Transverse colon (tissue), 4 donors: ENCODE measurements at places on chromosomes 7 and 10. TPM values are rescaled to one million over a fixed set of nuclear protein-coding genes. Genes with fewer than 3 reads are reported as not detected.

DNA sequence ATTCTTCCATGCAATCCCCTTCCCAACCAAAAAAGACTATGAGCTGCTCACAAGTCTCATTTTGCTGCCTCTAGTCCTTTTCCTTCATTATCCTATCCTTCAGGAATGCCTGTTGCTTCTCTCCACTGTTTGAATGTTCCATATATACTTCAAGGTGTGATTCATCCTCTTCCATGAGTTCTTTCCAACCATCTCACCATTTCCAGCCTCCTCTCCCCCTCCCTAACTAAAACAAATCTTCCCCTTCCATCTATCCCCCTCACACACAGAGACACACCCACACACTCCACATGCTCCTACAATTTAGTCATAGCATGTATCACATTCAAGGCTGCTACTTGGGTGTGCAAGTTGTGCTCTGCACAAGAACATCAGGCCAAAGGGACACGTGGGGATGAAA lies 254.3 kb downstream of the DYNC1I1 start:
- no peak for DNase-seq

- DNase-seq: no peak
These were observed 25.7 kb upstream of the NDST2 start for GRCh38 chr10:73837072-73837471.

DNA sequence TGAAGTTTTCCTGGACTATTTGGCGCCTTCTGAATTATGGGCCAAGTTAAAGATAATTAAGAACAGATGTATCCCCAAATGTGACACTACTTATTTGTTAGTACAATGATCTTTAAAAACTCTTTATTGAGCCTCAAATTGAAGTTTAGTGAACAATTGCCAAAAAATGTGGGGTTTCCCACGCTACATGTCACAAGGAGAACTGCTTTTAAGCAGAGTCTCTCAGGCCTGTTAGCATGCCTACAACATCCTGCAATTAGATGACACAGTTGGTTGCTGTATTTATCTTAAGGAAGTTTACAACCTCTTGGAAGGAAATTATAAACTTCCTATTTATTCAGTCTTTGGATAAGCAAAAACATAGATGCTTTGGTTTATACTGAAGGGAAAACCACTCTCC lies 733.0 kb downstream of the TNS3 start:
- no peak for DNase-seq

DNA sequence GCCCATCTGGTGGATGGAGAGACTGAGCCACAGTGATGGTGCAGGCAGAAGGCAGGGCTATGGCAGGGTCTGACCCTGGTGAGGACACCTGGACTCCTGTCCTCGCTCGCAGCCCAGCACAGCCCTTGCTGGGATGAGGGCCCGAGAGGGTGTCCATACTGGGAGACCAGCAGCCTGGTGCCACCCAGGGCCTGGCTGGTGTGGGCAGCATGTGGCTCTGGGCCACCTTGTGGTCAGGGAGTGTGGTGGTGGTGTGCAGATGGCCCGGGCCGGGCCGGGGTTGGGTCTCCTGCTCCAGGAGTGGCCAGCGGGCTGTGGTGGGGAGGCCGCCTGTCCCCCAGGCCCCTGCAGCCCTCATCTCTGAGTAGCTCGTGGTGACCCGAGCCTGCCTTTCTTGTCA lies 14.9 kb downstream of the ADCY1 start:
- DNase-seq: no peak

DNA sequence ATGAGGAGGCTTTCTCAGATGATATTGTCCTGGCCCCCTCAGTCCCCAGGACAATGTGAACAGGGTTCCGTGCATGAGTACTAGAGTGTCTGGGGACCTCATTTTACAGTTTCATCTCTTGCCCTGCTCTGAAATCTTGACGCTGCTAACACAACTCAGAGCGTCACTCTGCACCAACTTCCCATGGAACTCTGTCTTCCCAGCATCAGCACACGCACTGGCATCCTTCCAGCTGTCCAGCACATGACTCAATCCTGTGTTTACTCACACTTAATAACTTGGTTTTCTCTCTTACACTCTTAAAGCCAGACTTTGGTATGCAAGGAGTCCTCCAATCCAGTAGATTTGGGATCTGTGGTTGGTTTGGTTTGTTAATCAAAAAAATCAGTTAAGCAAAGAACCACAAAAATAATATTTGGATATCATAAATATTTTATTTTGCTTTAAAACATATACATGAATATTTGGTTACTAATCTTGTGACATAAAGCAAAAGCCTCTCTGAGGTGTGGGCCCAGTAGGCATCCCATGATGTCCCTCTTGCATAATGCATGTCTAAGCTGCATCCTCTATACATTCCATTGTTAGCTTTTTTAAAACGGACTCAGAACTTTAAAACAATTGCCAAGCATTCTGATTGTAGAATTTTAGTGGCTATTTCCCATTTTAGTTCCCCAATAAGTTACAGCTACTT lies 131.0 kb downstream of the CXCL12 start:
- no peak for DNase-seq

- DNase-seq: no peak
These were observed 628 bp downstream of the HPSE2 start for GRCh38 chr10:99234791-99235657.

DNA sequence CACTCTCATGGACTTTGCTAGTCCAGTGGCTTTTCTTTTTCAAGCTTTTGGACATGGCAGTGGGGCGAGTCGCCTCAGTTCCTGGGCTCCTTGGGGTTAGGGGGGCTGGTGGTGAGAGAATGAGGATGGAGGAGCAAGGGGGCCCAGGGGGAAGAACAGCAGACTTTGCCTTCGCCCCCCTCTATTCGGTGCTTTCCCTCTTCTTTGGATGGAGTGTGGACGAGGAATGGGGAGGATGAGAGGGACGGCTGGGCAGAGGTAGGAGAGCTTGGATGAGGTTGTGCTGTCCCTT lies 255 bp downstream of the MAGI2 start:
- DNase-seq: no peak

GRCh38 chr10:32412499-32412853 lies 33.5 kb upstream of the CCDC7 start:
- no peak for DNase-seq

- no peak for DNase-seq
These were observed 59.8 kb downstream of the ARID5B start for GRCh38 chr10:61961278-61961677.

GRCh38 chr7:24831240-24831639 lies 74.0 kb upstream of the GSDME start:
- DNase-seq: no peak

- DNase-seq: no peak
These were observed 1025.0 kb upstream of the CELF2 start for GRCh38 chr10:9992661-9993060.

DNA sequence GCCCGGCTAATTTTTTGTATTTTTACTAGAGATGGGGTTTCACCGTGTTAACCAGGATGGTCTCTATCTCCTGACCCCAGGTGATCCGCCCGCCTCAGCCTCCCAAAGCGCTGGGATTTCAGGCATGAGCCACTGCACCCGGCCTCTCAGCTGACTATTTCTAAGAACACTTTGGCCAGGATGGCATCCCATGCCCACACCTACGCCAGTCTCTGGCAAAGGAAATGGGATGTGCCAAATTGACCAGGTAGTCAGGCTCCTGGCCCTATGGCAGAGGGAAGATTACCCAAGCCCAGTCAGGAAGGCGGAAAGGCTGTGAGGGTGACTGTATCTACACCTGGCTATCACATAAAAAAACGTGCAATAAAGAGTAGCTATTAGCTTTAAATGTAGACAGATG lies 94.1 kb upstream of the DUSP5 start:
- DNase-seq: no peak

DNA sequence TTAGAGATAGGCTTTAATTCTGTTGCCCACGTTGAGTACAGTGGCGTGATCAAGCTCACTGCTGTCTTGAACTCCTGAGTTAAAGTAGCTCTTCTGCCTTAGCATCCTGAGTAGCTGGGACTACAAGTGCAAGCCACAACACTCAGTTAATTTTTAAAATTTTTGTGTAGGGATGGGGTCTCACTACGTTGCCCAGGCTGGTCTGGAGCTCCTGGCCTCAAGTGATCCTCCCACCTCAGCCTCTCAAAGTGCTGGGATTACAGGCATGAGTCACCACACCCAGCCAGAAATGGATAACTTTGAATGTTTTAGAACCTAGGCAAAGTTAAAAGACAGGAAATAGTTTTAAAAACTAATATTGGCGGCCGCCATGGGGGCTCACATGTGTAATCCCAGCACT lies 43.9 kb upstream of the OTUD1 start:
- no peak for DNase-seq

- DNase-seq: no peak
These were observed 2.9 kb downstream of the GLCCI1 start for GRCh38 chr7:7971308-7972040.

GRCh38 chr7:30734497-30734896 lies 17.4 kb upstream of the INMT start:
- DNase-seq: no peak

The GPR85 gene
- not detected for total RNA-seq

The AKR1D1 gene
- total RNA-seq: not detected

The ZNF804B gene
- not detected for total RNA-seq

The ZNF239 gene
- 1.4 TPM for total RNA-seq

The VIPR2 gene
- 1.8 TPM for total RNA-seq

The PDIA4 gene
- 79.5 TPM for total RNA-seq

The NPSR1 gene
- 9.7 TPM for total RNA-seq

The BICC1 gene
- 1.9 TPM for total RNA-seq

The TSPAN12 gene
- total RNA-seq: 41.9 TPM

The LRRN3 gene
- total RNA-seq: not detected
